Neural progenitor cell (in vitro differentiated cells): ENCODE measurements at places on chromosomes 5 and 9. TPM values are rescaled to one million over a fixed set of nuclear protein-coding genes. Genes with fewer than 3 reads are reported as not detected.
A peak's percentile ranks its signal among the peaks of the same experiment; 100 is the strongest.

- H3K27ac ChIP-seq: peak overlapping the region; percentile 76
- H3K4me1 ChIP-seq: peaks cover 14% of the 10 kb centered on the region
- no peaks in the 10 kb centered on the region for H3K27me3 ChIP-seq
Observed at GRCh38 chr5:75362474-75362975, 25.5 kb downstream of the HMGCR start.

The TMEM174 gene
- not detected in 2 replicates for total RNA-seq

DNA sequence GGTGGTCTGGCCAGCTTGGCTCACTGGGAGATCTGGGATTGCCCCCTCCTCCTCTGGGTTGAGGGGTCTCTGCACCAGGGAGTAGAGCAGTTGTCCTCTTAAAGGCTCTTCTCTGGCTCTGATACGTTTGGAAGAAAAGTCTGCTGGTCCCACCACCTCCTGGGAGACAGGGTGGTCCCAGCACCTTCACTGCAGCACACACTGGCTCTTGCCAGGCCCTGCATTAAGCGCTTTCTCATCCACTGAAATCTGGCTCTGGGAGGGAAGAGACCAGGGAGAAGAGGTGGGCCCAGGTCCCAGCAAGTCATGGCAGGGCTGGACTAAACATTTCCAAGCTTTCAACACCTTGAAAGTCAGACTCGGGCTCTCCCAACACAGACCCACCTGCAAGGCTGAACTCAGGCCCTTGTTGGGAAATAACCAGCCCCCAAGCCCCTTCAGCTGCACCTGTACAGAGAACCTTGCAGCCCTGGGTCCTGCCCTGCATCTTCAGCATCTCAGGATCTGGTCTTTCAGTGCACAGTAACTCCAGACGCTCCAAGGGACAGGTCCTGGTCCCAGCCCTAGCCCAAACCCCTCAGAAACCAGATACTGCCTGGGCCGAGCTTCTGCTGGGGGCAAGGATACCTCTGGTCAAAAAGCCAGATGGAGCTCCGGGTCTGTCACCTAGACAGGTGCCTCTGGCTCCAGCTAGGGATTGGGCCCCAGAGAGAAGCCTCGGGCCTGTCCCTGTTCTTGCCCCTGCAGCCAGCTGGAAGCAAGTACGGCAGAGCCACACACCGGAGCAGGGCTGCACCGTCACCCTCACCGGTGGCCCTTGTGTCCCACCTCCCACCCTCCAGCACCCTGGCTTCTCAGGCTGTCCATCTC lies 134.5 kb downstream of the DAB2IP start:
- H3K4me1 ChIP-seq: peaks cover 39% of the 10 kb centered on the region
- DNase-seq: no peak
- H3K4me3 ChIP-seq: no peak overlapping the region
- H3K36me3 ChIP-seq: no peaks in the 10 kb centered on the region

DNA sequence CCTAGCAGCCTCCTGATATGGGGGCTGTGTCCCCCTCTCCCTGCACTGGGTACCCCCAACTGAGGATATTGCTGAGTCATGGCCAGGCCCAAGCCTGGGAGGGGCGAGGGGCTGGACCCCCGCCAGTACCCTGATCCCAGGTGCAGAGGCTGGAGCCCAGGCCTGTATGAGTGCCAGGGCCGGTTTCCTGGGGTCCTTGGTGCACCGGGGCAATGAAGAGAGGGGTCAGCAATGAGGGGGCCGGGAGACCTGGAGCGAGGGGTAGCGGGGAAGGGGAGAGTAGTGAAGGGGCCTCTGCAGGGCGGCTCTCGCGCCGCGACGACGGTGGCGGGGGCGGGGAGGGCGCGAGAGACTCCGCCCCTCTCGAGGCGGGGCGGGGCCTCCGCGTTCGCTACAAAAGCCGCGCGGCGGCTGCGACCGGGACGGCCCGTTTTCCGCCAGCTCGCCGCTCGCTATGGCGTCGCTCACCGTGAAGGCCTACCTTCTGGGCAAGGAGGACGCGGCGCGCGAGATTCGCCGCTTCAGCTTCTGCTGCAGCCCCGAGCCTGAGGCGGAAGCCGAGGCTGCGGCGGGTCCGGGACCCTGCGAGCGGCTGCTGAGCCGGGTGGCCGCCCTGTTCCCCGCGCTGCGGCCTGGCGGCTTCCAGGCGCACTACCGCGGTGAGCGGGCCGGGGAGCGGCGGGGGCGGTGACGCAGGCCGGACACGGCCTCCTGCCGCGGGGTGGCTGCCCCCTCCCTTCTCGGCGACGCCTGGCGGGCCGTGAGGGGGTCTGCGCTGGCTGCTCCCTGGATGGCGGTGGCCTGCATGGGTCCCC lies at the start of gene SQSTM1:
Gene SQSTM1 (plus strand): TSS at position 423 of the 815 bp plus-strand sequence. CDS start 32 bp downstream, at position 455.
- peaks cover 26% of the 10 kb centered on the region for H3K4me1 ChIP-seq
- no peaks in the 10 kb centered on the region for H3K36me3 ChIP-seq
- H3K27ac ChIP-seq: no peak within 1 kb of the TSS
- H3K27me3 ChIP-seq: peaks cover 32% of the 10 kb centered on the region

The CD74 gene
- 9.8 and 25.6 TPM in 2 replicates for total RNA-seq

The MRPS27 gene
- 122 and 154 TPM in 2 replicates for total RNA-seq

GRCh38 chr5:152884006-152884405 lies 478.9 kb upstream of the NMUR2 start:
- no peaks in the 10 kb centered on the region for H3K4me1 ChIP-seq
- no peaks in the 10 kb centered on the region for H3K27me3 ChIP-seq
- no peak overlapping the region for H3K27ac ChIP-seq
- no peaks in the 10 kb centered on the region for H3K36me3 ChIP-seq
- H3K4me3 ChIP-seq: no peak overlapping the region
- no peak for DNase-seq

DNA sequence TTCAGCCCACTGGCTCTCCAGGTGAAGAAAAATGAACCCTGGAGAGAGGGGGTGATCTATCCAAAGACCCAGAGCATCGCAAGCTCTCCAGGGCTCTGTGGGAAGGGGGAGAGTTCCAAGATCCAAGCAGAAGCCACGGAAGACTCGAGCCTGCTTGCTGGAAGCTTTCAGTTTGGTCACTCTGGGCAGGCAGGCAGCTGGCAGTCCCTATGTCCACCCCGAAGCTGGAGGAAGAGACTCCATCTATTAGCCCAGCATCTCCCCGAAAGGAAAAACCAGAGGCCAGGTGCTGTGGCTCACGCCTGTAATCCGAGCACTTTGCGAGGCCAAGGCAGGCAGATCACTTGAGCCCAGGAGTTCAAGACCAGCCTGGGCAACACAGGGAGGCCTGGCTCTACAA lies 10.7 kb upstream of the SPARC start:
- H3K36me3 ChIP-seq: no peaks in the 10 kb centered on the region
- H3K27me3 ChIP-seq: no peaks in the 10 kb centered on the region
- no peak for DNase-seq
- peaks cover 14% of the 10 kb centered on the region for H3K4me1 ChIP-seq
- no peak overlapping the region for H3K4me3 ChIP-seq

The NINJ1 gene
- 3.9 and 27.3 TPM in 2 replicates for total RNA-seq

DNA sequence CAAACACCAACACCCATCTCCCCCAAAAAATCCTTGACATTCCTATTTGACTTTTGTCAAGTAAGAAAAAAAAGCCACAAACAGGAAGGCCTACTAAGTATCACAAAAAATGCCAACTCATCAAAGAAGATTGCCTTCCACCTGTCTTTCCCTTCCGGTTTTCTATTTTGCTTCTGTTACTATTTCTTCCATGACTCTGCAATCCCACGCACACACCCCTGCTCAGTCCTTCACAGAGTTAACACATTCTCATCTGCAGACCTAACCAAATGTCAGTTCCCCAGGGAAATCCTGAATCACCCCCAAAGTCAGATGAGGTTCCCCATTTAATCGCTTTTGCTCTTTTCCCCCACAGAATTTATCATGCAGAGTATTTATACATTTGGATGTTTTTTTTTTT lies 15.1 kb downstream of the LPAR1 start:
- H3K27me3 ChIP-seq: no peaks in the 10 kb centered on the region
- H3K4me3 ChIP-seq: no peak overlapping the region
- no peak overlapping the region for H3K27ac ChIP-seq
- DNase-seq: no peak
- H3K4me1 ChIP-seq: no peaks in the 10 kb centered on the region
- no peaks in the 10 kb centered on the region for H3K36me3 ChIP-seq

GRCh38 chr9:107625383-107625984 lies 135.9 kb upstream of the KLF4 start:
- no peak for DNase-seq
- no peaks in the 10 kb centered on the region for H3K36me3 ChIP-seq
- no peaks in the 10 kb centered on the region for H3K27me3 ChIP-seq
- no peak overlapping the region for H3K27ac ChIP-seq

The PCDHB8 gene
- total RNA-seq: 0.31 TPM in 1 of 2 replicates, not detected in the other

DNA sequence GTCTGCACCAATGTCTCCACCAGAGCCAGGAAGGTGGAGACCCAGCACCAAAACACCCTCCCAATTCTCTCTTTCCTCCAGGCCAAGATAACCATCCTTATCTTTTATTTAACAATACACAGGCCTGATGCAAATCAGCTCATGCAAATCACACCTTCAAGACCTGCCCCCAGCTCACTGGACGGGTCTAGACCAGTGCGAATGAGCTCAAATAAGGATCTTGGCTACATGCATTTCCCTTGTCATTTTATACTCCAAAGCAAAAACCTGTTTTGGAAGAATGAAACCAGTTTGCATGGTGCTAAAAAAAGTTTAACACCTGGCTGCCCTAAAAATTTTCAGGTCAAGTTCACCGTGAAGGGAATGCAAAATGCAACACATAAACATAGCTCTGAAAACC lies 31.9 kb upstream of the DAPK1 start:
- no peak overlapping the region for H3K27ac ChIP-seq
- no peak overlapping the region for H3K4me3 ChIP-seq
- no peaks in the 10 kb centered on the region for H3K36me3 ChIP-seq
- DNase-seq: no peak
- no peaks in the 10 kb centered on the region for H3K4me1 ChIP-seq

The PCDHGB2 gene
- total RNA-seq: 2.1 and 2.2 TPM in 2 replicates

DNA sequence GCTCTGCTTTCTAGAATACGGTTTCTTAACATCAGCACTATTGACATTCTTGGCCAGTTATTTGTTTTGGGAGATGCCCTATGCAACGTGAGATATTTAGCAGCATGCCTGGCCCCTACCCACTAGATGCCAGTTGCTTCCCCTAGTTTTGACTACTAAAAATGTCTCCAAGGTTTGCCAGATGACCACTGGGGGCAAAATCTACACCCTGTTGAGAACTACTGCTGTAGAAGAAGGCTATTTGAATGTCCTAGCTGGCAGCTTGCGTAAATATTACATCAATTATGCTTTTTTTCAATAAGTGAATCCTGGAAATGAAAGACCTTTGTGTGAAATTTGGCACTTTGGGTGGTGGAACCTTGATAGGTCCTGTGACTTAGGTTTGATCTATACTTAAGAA lies 5.0 kb downstream of the NCBP1 start:
- H3K27ac ChIP-seq: no peak overlapping the region
- H3K27me3 ChIP-seq: no peaks in the 10 kb centered on the region
- H3K36me3 ChIP-seq: peaks cover 4% of the 10 kb centered on the region
- H3K4me1 ChIP-seq: peaks cover 15% of the 10 kb centered on the region
- peak; percentile 12 for DNase-seq

GRCh38 chr9:35478871-35479270 lies 11.0 kb upstream of the RUSC2 start:
- H3K27me3 ChIP-seq: peaks cover 20% of the 10 kb centered on the region
- no peak overlapping the region for H3K4me3 ChIP-seq
- H3K36me3 ChIP-seq: no peaks in the 10 kb centered on the region
- no peak for DNase-seq

The ZNF462 gene
- total RNA-seq: 81.8 and 93.4 TPM in 2 replicates

GRCh38 chr5:20609126-20609525 lies 621.1 kb upstream of the CDH18 start:
- H3K27me3 ChIP-seq: no peaks in the 10 kb centered on the region
- no peak overlapping the region for H3K4me3 ChIP-seq
- no peak overlapping the region for H3K27ac ChIP-seq
- H3K4me1 ChIP-seq: peaks cover 17% of the 10 kb centered on the region
- DNase-seq: peak; percentile 5
- no peaks in the 10 kb centered on the region for H3K36me3 ChIP-seq

The ZER1 gene
- 14.7 and 28.2 TPM in 2 replicates for total RNA-seq

- DNase-seq: no peak
- H3K4me3 ChIP-seq: no peak overlapping the region
- no peaks in the 10 kb centered on the region for H3K36me3 ChIP-seq
- H3K4me1 ChIP-seq: peaks cover 7% of the 10 kb centered on the region
Observed at GRCh38 chr5:132446621-132447020, 44.0 kb downstream of the IRF1 start.

GRCh38 chr5:19630876-19631275 lies 357.1 kb downstream of the CDH18 start:
- no peaks in the 10 kb centered on the region for H3K36me3 ChIP-seq
- H3K27ac ChIP-seq: no peak overlapping the region
- DNase-seq: no peak

DNA sequence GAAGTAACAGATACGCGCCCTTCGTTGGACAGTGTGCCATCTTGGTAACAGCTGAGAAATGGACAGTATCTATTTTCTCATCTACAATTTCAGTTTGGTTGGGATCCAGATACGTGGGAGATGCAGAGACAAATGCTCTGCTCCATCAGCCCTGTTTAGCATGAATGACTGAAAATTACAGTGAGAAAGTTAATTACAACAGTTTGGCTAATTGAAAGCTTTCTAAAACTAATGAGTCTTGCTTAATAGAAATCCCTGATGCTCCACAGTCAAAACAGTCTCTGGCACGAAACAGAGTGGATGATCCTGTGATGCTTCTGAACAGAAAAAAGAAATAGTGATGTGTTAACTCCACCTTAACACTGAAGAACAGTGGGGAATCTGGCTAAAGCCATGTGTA lies 140.2 kb downstream of the DNAH5 start:
- no peak overlapping the region for H3K27ac ChIP-seq
- no peaks in the 10 kb centered on the region for H3K27me3 ChIP-seq
- H3K36me3 ChIP-seq: no peaks in the 10 kb centered on the region
- DNase-seq: no peak
- no peaks in the 10 kb centered on the region for H3K4me1 ChIP-seq
- no peak overlapping the region for H3K4me3 ChIP-seq

DNA sequence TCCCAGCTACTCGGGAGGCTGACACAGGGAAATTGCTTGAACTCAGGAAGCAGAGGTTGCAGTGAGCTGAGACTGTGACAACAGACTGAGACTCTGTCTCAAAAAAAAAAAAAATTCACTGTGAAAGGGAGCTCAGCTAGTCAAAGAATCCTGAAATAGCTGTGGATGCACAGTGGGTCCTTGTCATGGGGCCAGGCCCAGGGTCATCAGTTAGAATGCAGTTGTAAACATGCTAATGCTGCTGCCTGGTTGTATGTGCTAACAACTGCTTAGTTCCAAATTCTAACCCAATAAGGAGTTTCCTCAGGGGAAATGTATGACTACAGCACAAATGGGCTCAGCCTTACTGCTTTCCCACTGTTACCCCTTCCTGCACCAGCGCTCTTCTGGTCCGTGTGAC lies 84.0 kb downstream of the PALM2AKAP2 start:
- H3K4me3 ChIP-seq: no peak overlapping the region
- no peak for DNase-seq
- no peaks in the 10 kb centered on the region for H3K27me3 ChIP-seq
- H3K27ac ChIP-seq: no peak overlapping the region
- H3K36me3 ChIP-seq: no peaks in the 10 kb centered on the region

GRCh38 chr5:138353560-138354080 lies 1.1 kb downstream of the KDM3B start:
- no peaks in the 10 kb centered on the region for H3K27me3 ChIP-seq
- no peaks in the 10 kb centered on the region for H3K36me3 ChIP-seq
- peak overlapping the region; percentile 84 for H3K27ac ChIP-seq

The CARD6 gene
- 0.09 TPM in 1 of 2 replicates, not detected in the other for total RNA-seq

- H3K36me3 ChIP-seq: no peaks in the 10 kb centered on the region
- no peaks in the 10 kb centered on the region for H3K27me3 ChIP-seq
Observed at GRCh38 chr5:165360784-165361542, 1855.5 kb downstream of the MAT2B start.

GRCh38 chr5:108459769-108460168 lies 77.9 kb upstream of the FBXL17 start:
- no peaks in the 10 kb centered on the region for H3K4me1 ChIP-seq
- no peak overlapping the region for H3K27ac ChIP-seq
- H3K36me3 ChIP-seq: no peaks in the 10 kb centered on the region
- no peak overlapping the region for H3K4me3 ChIP-seq
- no peak for DNase-seq
- no peaks in the 10 kb centered on the region for H3K27me3 ChIP-seq
